Stimulated activated CD8-positive, alpha-beta memory T cell treated with anti-CD3 and anti-CD28 coated beads, Interleukin-2, amount 100 ng/mL, for 48 hours (primary cell): ENCODE measurements at places on chromosomes 12 and 14.

- no peak for DNase-seq
Measured at GRCh38 chr12:71602761-71603577, 60.7 kb downstream of the ZFC3H1 start.

DNA sequence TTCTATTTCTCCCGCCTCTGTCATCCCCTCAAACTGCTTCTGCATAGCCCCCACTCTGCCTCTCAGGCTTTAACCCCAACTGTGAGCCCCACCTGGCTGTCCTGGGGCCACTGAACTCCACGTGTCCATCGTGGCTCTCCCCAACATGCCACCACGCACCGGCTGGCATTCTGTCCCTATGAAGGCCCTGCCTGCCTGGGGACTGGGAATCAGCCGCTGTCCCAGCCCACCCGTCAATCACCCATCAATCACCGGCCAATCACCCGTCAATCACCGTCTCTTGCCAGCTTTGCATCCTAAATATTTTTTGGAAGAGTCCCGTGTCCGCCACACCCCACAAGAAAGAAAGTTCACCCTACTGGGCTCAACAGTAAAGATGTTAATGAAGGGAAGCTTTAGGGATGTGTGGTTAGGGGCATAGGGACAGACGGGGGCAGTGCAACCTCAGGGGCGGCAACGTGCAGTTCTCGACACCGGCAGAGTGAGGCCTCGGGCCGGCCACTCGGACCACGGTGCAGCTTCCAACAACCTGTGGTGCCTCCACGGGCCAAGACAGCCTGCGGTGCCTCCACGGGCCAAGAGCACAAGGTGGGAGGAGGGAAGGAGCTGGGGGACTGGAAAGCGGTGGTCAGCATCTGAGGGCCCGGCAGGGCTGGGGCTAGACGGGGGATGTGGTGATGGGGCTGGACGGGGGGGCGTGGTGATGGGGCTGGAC lies 85.6 kb downstream of the GALNT9 start:
- DNase-seq: no peak

GRCh38 chr12:127374447-127374846 lies 892.5 kb upstream of the TMEM132C start:
- no peak for DNase-seq

- no peak for DNase-seq
Measured at GRCh38 chr14:91343051-91343450, 74.6 kb downstream of the CCDC88C start.

DNA sequence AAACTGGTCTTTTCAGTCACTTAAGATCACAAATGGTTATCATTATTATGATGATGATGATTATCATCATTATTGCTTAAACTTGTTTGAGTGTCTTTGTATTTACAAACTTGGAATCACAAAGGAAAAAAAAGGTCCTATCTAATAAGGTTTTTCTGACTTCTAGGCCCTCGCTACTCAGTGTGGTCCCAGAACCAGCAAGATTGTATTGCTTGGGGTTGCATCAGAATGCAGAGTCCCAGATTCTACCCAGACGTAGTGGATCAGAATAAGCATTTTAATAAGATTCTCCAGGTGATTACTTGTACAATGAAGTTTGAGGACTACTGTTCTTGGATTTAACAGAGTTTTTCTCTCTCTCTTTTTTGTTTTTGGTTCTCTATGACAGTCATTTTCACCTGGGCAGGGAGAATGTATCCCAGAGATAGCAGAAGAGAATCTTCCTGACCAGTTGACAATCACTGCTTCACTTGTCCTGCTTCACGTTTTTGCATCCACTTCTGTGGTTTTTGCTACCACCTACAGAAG lies 29.3 kb upstream of the PPP1R12A start:
- DNase-seq: no peak
